Activated T-helper 1 cell treated with anti-CD3 and anti-CD28 coated beads, Interleukin-2, amount 50 U/mL, for 16 hours (primary cell): ENCODE measurements at places on chromosomes 4 and X.
A peak's percentile ranks its signal among the peaks of the same experiment; 100 is the strongest.

DNA sequence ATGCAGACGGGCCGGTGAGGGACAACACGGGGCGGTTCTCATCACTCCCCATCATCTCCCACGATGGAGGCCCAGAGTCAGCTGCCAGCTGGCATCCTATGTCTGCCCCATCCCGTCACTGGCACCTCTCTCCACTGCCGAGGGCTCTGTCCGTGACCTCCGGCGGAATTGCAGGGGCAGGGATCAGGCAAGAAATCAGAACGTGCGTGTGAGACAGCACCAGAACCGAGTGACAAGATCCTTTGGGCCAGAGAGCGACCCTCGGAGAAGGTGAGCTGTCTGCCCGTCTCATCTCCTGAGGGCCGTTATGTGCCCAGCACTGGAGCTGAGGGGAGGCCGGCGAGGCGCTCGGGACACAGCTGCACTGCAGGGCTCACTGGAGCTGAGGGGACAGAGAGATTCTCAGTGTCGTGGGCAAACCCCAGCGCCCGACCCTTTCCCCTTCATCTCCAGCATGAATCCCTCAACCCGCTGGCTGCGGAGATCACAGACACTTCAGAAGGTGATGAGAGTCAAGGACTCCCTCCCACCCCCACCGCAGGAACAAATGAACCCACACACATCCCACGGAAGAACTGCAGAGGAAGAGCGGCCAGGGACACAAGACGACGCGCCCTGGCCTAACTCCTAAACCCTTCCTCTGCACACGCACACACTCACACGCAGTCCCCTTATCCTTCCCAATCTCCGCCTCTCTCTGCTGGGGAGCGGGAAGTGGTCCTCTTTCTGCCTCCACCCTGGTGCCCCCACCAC is 128.7 kb downstream of the AFAP1 start:
- no peak for DNase-seq

GRCh38 chr4:54184581-54184980 is 44.5 kb upstream of the PDGFRA start:
- DNase-seq = no peak

GRCh38 chr4:76087007-76087769 is 12.7 kb downstream of the ART3 start:
- no peak for DNase-seq

- no peak for DNase-seq
These were observed 201.4 kb downstream of the SPOCK3 start for GRCh38 chr4:167032871-167033270.

DNA sequence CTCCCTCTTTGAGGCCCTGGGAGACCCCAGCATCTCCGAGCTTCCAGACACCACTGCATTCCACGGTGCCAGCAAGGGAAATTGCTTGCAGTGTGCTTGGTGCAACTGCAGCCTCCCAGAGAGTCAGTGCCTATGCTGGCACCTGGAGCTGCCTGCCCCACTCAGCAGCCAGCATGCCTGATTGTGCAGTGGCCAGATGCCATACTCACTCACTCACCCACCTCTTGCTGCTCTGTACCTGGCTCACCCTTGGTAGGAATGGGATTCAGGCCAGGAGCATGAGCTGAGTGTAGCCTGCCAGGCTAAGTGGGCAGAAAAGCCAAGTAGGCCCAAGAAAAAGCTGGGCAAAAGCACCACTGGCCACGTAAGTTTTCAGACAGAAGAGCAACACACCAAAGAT is 651.4 kb downstream of the GABRG1 start:
- DNase-seq = no peak

GRCh38 chr4:185912779-185913178 is 100.8 kb upstream of the SORBS2 start:
- no peak for DNase-seq

DNA sequence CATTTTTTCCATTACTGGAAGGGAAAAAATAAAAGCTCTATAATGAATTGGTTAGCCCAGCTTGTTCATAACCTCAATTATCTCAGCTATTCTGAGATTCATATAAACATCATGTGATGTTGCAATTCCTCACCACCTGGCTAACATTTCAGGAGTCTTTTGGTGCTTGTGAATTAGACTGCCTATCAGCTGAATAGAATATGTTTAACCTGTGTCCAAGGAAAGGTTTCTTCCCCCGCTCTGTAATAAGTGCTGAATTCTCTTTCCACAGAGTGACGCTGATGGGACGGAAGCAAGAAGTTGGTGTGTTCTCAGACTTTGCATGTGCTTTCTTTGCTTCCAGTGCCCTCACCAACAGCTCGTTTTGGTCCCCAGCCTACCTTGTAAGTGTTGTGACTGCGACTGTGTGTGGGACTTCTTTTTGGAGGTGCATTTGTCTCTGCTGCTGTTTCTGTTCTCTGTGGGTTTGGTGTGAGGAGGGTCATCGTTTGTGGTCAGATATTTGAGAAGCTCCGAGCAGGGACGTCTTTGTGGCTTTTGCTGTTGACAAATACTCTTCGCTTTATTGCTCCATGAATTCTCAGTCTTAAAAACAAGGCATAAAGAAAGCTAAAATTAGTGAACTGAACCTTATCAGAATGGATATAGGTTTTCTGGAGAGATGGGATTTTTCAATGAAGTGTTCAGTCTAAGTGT is 61.7 kb downstream of the PPARGC1A start:
- DNase-seq = no peak

GRCh38 chr4:158346576-158346975 is 136.3 kb downstream of the TMEM144 start:
- no peak for DNase-seq

DNA sequence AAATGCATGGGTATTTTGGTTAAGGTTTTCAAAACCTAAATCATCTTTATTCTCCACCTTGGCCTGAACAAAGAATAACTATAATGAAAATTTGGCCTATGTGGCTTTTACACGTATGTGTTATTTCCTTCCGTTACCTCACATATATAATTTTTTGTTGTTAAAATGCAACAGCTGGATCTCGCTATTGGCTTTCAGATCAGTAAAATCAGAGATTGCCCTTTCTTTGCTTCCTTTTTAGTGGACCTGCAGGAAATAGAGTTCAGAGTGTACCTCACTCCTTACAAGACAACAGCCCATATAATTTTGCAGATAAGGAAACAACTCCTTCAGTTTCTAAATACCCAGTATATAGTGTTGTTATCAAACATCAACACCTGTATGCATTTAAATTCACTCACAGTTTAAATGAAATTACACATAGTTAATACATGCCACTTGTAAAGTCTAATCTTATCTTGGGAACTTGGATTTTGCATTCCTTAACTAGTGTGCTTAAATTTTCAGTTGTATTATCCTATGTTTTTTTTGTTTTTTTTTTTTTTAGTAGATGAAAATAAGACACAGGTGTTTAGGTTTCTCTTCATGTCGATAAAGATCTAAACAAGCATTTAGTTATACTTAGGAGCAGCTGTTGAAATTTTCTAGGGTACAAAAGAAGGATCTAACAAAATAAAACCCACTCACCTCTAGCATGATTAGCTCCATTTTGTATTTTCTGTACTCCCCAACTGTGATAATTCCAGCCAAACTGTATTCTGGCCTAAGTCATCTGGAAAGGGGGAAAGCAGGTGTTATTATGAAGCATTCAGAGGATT is 96.2 kb upstream of the SPRY1 start:
- DNase-seq = no peak

GRCh38 chr4:43987331-43987944 is 461.2 kb downstream of the KCTD8 start:
- no peak for DNase-seq

- no peak for DNase-seq
These were observed 17.1 kb downstream of the DDX3X start for GRCh38 chrX:41350976-41351569.

GRCh38 chrX:40391662-40392061 is 189.1 kb upstream of the ATP6AP2 start:
- no peak for DNase-seq

DNA sequence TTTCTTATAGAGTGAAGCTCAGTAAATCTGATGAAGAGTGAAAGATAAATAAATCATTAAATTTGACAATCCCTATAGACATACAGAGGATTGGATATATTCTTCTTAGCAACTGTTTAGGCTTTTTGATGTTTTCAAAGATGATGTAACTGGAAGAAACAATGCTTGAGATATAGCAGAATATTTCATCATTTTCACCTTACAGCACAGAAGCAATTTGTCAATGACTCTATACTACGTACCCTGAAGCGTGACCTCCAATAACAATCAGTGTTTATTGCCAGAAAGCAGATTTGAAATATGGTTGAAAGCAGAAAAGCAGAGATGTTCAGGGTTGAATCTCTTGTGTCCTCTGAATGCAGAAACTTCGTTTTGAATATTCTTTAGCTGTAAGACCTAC is 228.4 kb downstream of the DTHD1 start:
- DNase-seq = no peak

- no peak for DNase-seq
These were observed 25.9 kb downstream of the MXRA5 start for GRCh38 chrX:3320471-3321046.

DNA sequence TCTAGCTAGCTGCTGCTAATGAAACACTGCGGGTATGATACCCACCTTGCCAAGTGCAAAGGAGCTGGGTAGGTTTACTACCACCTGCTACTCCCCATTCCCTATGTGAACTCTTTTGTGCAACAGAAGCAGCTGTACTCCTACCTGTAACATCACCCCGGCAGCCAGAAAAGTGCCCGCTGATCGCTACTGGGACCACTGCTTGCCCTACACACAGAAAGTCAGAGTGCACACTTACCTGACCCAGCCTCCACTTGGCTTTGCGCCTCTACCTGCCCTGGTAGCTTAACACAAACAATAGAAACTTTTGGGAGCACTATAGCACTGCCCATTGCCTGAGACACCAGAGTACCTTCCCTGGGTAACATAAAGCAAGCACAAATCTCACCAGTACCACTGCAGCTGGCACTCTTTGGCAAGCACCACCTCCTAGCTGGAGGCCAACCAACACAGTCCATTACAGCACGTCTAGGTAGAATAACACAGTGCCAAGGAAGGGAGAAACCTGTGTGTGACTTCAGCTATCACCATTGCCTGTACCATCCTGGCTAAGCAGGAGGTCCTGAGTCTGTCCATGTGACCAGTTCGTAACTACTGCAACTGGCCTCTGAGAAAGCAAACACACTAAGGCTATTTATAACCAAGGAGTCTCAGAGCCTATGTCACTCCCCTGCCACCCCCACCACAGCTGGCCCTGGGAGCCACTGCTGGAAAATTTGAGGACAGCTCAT is 80.1 kb downstream of the CENPC start:
- no peak for DNase-seq

GRCh38 chr4:80452768-80453167 is 117.2 kb downstream of the CFAP299 start:
- DNase-seq = no peak

GRCh38 chrX:689983-690382 is 59.4 kb downstream of the SHOX start:
- no peak for DNase-seq

- peak; percentile 99 for DNase-seq
These were observed at the start of gene GTPBP6 for GRCh38 chrX:318739-319578. Gene GTPBP6, minus strand, starts transcription at chrX:318796. Its CDS starts 9 bp downstream, at chrX:318787.

DNA sequence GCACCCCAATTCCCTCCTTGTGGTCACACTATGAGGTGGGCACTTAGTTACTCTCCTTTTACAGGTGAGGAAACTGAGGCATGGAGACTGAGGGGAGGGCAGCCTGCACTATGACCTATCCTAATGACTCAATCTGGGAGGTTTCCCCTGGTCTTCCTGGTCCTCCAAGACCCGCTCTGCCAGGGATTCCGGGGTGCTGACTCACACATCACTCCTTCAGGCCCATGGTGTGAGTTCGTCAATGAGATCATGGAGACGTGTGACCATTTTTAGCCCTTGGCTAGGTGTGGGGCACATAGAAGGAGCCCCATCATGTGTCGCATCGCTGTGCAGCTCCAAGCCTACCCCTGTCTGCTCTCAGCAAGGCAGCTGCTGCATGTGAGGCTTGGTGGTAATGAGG is 32.4 kb upstream of the BCOR start:
- DNase-seq = no peak

- DNase-seq = no peak
These were observed 499.5 kb downstream of the STIM2 start for GRCh38 chr4:27360131-27360530.

DNA sequence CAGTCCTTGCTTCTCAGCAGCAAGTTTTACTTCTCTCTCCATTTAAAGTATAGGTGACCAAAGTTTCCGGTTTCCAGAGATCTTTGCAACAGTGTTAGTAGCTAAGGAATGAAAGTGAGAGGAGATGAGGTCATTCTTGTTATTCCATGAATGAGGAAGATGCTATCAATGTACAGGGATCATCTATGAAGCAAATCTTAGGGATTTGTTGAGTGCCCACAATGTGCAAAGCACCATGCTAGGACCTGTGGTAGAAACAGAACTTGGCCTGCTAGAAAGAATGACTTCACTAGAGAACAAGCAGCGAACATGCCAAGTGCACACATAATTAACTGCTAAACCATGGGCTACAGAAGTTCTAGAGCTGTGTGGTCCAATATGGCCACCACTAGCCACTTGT is 112.5 kb downstream of the MID1 start:
- DNase-seq = no peak

DNA sequence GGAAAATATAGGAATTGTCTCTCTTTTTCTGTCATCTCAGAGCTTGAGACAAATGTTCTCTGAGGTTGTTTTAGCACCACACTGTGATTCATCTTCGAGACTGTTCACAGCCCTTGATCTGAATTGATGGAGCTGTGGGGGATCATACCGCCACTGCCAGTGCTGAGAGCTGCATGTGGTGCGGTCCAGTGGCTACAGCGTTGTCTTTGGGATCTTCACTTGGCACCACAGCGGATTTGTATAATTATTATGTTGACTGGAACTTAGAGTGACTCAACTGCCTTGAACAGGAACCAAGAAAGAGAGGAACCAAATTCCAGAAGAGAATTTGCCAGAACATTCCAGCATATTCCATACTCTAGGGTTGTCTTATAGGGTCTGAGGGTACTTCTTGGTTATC is 29.1 kb downstream of the TBL1X start:
- no peak for DNase-seq

DNA sequence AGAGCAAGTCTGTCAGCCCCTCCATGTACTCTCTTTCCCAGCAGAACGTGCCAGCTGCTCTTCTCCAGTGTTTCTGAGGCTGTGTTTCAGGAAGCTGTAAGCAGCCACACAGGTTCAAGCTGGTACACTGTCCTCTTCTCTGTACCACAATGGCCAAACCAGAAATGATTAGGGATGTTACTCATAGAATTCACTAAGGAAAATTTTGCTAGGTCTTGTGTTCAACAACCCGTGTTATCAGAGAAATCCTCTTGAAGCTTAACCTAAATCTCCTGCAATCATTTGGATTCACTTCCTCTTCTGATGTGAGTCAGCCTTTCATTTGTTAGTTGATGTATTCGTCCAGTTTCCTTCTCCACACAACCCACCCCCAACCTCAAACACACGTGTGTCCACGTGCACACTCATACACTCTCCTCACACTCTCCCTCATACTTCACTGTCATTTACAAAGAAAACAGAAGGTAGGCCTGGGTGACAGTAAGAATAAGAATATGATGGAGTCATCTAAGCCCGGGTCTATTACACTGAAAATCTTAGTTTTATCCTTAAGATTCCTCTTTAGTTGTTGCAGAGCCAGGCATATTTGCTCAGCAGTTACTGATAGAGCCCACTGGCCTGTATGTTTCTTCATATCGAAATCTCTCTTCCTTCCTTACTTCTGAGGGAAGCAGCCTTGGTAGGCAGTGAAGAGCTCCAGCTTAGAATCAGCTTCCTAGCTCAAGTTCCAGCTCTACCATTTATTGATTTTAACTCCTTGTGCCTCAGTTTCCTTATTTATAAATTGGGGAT is 63.4 kb downstream of the DCUN1D4 start:
- DNase-seq = no peak
